ENCODE measurements at places on chromosomes 4 and X. TPM values are rescaled to one million over a fixed set of nuclear protein-coding genes. Genes with fewer than 3 reads are reported as not detected.

Gene CORIN
- total RNA-seq, result 0.88 TPM

DNA sequence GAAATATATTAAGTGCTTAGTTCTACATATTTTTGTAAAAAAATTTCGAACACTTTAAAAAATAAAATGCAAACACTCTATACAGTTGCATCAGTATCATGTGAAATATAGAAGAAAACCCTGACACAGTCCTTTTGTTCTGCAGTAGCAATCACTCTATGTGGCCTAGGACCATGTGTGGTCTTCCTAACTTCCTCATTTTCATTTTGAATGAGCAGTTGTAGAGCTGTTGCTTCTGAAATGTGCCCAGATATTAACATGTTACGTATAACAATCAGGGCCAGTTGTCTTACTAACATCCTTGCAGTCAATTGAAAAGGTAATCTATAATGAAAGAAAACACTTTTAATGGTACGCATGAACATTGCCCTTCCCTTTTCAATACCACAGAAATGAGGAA is 107.9 kb downstream of the ZNF827 start:
- no peak for ATAC-seq

- ATAC-seq, result no peak
Observed at GRCh38 chr4:172207258-172207657, 394.1 kb downstream of the GALNTL6 start.

DNA sequence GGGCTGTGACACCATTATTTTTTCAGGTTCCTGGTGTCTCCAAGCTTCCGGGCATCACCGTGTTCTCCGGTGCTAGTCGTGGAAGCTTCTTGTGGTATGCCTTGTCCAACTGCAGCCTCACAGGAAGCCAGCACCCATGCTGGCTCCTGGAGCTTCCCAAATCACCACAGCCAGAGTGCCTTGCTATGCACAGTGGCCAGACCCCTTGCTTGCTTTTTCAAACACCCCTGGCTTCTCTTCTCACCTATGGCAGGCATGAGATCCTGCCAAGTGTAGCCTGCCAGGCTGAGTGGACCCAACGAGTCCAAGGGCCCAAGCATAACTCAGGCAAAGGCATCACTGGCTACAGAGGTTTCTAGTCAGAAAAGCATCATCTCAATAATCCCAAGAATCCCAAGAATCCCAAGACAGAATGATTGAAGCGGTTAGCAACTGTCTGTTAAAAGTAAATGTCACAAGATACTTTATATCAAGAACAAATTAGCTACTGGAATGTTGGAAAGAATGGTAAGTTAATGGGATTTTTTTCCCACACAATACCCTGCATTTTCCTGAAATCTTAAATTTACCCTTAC is 1522.9 kb downstream of the PCDH18 start:
- ATAC-seq, result no peak

Gene F8
- total RNA-seq, result 3.5 TPM

GRCh38 chr4:61911313-61911756 is 711.2 kb downstream of the ADGRL3 start:
- no peak for ATAC-seq

DNA sequence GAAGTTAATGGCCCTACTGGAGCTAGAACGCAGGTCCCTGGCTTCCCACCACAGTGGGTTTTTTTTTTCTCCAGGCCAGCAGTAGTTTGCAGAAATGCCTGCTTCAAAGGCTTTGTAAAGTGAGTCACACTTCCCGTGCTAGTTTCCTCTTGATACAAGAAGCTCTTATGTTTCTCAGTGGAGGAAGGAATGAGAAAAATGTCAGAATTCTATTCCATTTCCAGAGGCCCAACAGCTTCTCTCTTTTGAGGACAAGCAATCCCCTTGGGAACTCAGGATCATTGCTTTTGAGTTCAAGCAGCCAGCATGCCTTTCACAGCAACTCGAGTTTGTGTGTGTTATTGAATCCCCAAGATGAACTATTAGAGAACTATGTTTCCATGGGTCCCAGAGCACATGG is 134.3 kb downstream of the GUCY2F start:
- ATAC-seq, result no peak

- ATAC-seq, result peak; percentile 55
Observed at GRCh38 chr4:186881521-186882220, 158.0 kb upstream of the FAT1 start.

DNA sequence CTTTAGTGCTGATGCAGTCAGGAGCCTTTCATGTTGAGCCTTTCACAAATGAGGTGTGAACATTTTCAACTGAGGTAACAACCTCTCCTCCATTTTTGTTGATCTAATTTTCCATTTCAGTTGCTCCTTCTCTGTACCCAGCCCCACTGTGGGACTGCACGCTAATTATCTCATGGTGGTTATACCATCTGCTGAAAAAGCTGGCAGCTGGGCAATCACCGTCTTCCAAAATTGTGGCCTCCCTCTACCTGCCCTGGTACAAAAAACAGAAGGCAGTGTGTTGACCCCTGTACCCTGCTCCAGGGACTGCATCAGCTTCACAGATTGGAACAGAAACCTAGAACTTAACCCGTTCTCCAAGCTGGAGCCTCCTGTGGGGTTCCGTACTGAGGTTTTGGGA is 72.4 kb upstream of the LONRF3 start:
- ATAC-seq, result no peak

- no peak for ATAC-seq
Observed at GRCh38 chrX:39442332-39442731, 641.1 kb downstream of the MID1IP1 start.

DNA sequence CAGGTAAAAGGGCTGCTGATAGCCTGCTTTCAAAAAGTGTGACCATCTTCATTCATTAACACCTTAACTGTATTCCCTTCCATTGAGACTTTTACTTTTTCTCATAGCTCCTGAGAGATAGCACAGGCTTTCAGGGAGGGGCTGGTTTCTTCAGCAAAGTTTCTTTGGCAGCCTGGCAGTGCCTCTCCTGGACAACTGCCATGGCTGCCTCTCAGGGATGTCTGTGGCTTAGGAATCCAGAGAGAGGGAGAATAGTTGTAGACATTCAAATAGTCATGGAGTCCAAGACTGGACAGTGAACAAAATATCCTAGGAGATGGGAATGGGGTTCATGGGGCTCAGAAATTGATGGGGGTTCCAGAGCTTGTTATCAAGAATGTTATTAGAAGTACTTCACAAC is 81.1 kb downstream of the FAM47B start:
- ATAC-seq, result no peak

Gene PF4V1
- not detected for total RNA-seq
